ENCODE measurements at places on chromosomes 1 and 21.

DNA sequence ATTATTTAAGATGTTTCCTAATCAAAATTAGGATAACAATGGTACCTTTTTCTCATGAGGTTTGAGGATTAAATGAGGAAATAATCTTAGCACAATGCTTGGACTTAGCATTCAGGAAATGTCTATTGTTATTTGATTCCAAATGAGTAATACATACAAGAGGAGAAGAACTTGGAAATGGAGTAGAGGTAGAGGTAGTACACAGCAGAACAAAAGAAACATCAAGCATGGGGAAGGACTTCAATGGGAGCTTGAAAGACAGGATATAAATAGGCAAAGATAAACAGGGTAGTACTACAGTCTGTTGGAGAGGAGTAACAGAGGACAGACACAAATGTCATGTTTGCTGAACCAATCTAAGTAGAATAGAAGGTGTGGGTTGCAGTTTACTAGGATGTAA, 59.5 kb upstream of the RGS2 start:
- no peak for DNase-seq

- no peak for DNase-seq
Observed at GRCh38 chr1:39776400-39776713, 5.2 kb upstream of the OXCT2 start.

DNA sequence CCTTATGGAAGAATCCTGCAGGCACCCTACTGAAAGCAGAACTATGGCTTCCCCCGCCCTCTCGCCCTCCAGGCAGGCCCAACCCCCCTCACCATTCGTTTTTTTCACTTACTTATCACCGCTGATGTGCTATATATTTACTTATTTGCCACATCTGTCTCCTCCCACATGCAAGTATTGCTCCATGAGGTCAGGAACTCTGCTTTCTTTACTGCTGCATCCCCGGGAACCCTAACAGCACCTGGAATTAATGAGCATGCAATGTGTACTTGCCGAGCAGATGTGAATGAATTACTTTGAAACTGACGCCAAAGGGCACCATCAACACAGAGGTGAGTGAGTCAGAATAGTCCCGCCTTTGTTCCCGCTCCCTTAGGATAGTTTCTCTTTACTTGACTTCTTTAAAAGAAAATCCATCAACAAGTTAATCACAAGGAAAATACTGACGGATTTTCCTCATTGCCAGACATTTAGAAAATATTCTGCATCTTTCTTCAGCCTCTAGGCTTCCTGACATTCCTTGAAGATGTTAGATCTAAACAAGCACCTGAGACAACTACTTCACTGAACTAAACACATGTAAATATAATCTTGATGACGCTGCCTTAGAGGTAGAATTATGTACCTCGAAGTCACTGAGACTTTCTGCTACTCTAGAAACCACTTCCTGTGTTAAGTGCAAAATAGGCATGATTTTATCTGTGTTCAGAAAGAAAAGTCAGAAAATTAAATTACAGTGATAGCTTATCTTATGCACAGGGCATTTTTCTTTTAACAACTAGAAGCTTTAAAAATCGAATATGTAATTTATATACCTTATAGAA, 17.5 kb upstream of the RAB4A start:
- DNase-seq, result no peak

DNA sequence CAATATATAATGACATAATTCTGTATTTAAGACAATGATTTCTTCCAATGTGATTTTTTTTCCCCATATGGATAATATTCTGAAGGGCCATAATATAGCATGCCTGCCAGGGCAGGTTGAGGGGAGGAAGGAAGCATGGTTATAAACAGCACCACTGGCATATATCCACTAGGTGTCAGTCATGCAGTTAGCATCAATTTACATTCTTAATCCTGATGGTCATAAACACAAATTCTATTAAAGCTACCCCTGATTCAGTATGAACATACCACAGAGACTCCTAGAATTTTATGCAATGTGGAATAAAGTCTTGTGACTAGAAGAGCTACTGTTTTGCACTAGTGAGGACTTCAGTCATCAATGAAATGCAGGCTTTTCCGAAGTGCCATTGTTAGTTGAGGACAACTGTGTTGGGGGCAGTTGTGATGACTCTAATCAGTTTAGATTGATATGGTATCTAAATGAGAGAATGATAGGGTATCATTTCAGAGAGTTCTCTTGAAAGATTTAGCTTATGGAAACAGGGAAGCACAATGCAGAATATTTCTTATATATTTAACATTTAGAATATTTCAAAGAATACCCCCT, 342.7 kb upstream of the NR5A2 start:
- DNase-seq, result no peak

DNA sequence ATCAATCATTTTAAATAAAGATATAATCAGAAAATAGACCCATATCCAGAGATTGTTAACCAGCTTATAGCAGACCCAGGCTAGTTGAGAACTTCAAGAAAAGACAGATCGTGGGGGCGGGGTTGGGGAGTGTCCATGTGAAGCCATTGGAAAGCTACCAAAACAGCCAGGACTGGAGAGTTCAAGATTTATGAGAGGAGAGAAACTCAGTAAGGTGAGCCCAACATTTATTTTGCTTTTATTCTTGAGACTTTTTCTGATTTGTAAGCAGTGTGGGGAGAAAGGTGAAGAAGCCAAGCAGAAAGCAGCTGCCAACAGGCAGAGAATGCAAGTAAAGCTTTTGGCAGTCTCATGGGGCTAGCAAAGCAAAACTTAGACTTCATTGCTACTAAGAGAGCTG, 179.9 kb downstream of the VPS13D start:
- DNase-seq, result no peak

DNA sequence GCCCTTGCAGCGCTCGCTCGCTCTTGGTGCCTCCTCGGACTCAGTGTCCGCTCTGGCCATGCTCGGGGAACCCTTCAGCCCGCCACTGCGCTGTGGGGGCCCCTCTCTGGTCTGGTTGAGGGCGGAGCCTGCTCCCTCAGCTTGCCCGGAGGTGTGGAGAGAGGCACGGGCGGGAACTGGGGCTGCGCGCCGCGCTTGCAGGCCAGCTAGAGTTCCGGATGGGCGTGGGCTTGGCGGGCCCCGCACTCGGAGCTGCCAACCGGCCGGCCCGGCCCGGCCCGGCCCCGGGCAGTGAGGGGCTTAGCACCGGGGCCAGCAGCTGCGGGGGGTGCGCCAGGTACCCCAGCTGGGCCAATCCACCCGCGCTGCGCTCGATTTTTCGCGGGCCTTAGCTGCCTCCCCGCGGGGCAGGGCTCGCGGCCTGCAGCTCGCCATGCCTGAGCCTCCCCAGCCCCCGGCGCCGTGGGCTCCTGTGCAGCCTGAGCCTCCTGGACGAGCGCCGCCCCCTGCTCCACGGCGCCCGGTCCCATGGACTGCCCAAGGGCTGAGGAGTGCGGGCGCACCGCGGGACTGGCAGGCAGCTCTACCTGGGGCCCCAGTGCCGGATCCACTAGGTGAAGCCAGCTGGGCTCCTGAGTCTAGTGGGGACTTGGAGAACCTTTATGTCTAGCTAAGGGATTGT, 217.0 kb upstream of the PKN2 start:
- DNase-seq, result no peak

GRCh38 chr1:59025898-59026426, 242.1 kb upstream of the JUN start:
- no peak for DNase-seq

GRCh38 chr1:154716011-154716410, 108.0 kb upstream of the ADAR start:
- no peak for DNase-seq

GRCh38 chr1:151668090-151668489, 48.5 kb downstream of the CELF3 start:
- no peak for DNase-seq

DNA sequence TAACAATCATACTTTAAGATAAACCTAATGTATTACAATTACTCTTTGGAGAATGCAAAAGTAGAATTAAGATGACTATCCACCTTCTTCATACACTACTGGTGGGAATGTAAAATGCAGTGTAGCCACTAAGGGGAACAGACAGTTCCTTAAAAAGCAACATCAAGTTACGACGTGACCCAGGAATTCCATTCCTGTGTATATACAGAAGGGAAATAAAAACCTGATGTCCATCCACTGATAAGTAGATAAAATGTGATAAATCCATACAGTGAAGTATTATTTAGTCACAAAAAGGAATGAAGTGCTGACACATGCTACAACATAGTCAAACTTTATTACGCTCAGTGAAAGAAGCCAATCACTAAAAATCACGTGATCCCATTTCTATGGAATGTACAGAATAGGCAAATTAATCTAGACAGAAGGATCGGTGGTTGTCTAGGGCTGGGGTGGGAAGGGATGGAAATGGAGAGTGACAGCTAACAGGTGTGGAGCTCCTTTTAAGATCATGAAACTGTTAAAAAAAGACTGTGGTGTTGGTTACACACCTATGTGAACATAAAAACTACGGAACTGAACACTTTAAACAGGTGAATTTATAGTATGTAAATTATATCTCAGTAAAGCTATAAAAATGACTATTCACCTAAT, 42.1 kb downstream of the NRIP1 start:
- DNase-seq, result no peak

DNA sequence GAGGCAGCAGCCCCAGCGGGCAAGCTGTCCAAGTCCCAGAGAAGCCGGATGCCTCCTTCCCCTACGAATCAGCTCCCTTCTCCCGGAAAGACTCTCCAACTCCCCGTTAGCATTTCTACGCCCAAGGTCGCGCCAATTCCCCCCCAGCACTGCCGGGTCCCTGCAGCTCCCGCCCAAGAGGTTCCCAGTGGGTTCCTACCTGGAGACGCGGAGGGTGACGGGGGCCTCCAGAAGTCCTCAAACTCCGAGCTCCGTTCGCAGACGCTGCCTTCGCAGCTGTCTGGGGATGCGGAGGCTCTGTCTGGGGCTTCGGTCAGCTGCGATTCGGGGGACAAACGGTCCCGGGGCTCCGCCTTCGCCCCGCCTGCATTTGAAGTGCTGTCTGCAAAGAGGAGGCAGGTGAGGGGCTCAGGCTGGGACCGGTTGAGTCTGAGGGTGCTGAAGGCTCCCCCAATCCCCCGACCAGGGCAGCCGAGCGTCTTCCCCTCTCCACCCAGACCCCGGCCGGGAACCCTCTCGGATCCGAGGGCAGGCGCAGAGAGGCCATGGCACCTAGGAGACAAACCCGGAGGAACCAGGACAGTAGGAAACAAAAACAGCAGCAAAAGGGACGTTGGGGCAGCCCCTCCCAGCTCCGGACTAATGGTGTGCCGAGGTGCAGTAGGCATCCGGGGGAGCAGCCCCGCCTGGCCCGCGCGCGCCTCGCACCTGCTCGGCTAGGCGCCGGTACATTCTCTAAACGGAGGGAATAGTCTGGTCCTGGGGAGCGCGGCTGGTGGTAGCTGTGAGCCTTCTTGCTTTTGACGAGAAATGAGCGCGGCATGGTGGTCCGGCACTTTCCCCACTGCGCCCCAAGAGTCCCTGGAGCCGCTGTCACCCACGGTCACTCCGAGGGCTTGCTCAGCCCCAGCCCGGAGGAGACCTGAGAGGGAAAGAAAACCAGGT, 3.8 kb downstream of the GFI1 start:
- DNase-seq, result no peak

DNA sequence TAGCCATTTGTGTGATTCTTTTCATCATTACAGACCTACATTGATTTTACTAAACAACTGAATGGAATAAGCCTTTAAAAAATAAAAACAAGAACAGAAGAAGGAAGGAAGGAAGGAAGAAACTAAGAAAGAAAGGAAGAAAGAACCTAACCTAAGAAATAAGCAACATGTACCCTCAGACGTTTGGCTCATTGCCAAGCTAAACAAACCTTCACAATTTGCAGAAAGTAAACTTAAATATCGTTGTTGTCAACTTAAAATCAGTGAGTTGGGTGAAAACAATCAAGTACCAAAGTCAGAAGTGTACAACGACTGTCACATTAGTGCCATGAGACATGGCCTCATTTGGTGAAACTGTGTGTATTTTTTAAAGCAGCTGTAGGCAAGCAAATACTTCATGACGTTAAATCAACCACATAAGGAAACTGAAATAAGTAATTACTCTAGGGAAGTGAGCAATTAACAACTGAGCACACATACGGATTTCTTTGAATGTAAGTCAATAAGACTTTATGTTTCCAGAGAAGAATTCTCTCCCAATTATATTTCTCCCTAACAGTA, 313.1 kb upstream of the TMPRSS15 start:
- no peak for DNase-seq

GRCh38 chr1:209342441-209343175, 240.9 kb upstream of the CAMK1G start:
- DNase-seq, result no peak

- DNase-seq, result no peak
Observed at GRCh38 chr1:72015006-72015405, 267.3 kb downstream of the NEGR1 start.

DNA sequence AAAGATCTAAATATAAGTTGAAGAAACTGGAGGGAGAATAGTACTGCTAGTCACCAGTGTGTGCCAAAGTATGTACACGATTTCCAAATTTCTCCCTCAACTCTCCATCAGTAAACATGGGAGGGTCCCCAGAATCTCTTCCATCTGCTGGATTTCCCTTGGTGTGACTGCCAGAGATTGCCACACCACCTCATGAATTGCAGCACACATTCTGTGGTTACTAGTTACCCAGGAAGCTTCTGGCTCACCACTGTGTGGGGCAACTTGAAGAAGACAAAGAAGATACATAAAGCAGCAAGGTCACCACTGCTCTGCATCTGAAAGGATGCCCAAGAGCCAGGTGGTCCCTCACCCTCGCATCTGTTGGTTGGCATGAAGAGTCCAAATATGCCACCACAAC, 191.7 kb upstream of the ESRRG start:
- DNase-seq, result no peak

- no peak for DNase-seq
Observed at GRCh38 chr1:41599912-41600311, 115.4 kb upstream of the EDN2 start.

GRCh38 chr1:62613325-62613727, 16.0 kb downstream of the ANGPTL3 start:
- no peak for DNase-seq

Data from stimulated activated CD8-positive, alpha-beta memory T cell treated with anti-CD3 and anti-CD28 coated beads, Interleukin-12 subunit alpha, Interleukin-12 subunit beta, amount 100 ng/mL, for 1 hour (primary cell).